ENCODE measurements at places on chromosomes 1 and 21. TPM values are rescaled to one million over a fixed set of nuclear protein-coding genes. Genes with fewer than 3 reads are reported as not detected.

The CHI3L2 gene
- not detected for total RNA-seq

The U2AF1 gene
- 21.6 TPM for total RNA-seq

The SLC9C2 gene
- not detected for total RNA-seq

The DISP3 gene
- total RNA-seq = not detected

The KRTAP19-1 gene
- total RNA-seq = not detected

The LCE1E gene
- total RNA-seq = not detected

The PDPN gene
- total RNA-seq = 3.2 TPM

The RGS8 gene
- not detected for total RNA-seq

The OR2M3 gene
- total RNA-seq = not detected

The GNL2 gene
- 73.4 TPM for total RNA-seq

The PLPPR5 gene
- total RNA-seq = not detected

The DVL1 gene
- 208 TPM for total RNA-seq

The PPIH gene
- 40.8 TPM for total RNA-seq

The LRRC8C gene
- total RNA-seq = 5.5 TPM

The NBPF4 gene
- total RNA-seq = not detected

The KRTAP20-3 gene
- not detected for total RNA-seq

The RNF223 gene
- total RNA-seq = 14.6 TPM

The KLHDC7A gene
- under 0.01 TPM for total RNA-seq

The XCL1 gene
- not detected for total RNA-seq

The LRRC71 gene
- total RNA-seq = not detected

The S100A6 gene
- 2,948 TPM for total RNA-seq

The ELAPOR1 gene
- under 0.01 TPM for total RNA-seq

The DPH2 gene
- total RNA-seq = 31.9 TPM

The CAPN9 gene
- not detected for total RNA-seq

The TCHH gene
- total RNA-seq = under 0.01 TPM

The SLC25A24 gene
- 34.3 TPM for total RNA-seq

The CD1E gene
- not detected for total RNA-seq

The GREM2 gene
- not detected for total RNA-seq

The MYBPH gene
- not detected for total RNA-seq
